ENCODE measurements at places on chromosomes 2 and 18.
A peak's percentile ranks its signal among the peaks of the same experiment; 100 is the strongest.

DNA sequence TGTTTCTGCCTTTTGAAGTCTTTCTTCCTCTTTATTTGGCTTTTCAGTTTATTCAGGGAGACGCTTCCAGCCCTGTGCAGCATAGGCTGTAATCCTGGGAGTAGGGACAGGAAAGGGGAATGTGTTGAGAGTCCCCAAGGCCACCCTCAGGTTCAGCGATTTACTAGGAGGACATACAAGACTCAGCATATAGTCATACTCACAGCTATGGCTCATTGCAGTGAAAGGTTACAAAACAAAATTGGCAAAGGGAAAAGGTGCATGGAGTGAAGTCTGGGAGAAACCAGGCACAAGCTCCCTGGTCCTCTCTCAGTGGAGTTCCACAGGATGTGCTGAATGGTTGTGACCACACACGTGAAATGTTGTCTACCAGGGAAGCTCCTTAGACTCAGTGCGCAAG is 49.6 kb upstream of the ZNF638 start:
- DNase-seq: no peak

GRCh38 chr2:54652540-54652939 is 70.9 kb upstream of the EML6 start:
- DNase-seq: no peak

DNA sequence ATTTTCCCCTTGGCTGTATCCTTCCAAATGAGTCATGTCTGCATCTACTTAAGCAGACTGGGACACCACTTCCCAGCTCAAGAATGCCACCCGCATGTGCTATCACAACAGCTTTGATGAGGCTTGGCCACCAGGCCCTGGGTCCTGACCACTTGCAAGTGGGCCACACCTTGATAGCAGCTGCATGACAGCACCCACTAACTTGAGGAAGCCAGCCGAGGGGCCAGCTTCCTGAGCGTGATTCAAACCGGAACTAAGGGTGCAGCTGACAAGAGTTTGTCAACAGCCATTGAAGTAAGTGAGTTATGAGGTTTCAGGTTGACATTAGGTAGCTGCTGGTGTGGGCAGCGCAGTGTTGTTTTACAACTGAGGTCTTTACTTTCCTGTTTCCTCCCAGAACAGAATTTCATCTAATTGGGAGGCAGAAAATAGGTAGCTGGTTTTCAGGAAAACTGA is 54.4 kb downstream of the EPHA4 start:
- DNase-seq: no peak

- no peak for DNase-seq
Measured at GRCh38 chr2:82254728-82255127, 1950.2 kb upstream of the LRRTM1 start.

- peak; percentile 47 for DNase-seq
Measured at GRCh38 chr18:23134780-23135549, at the start of gene CABLES1. TSS of gene CABLES1 (plus strand) at chr18:23135485. CDS start at chr18:23135763, 278 bp downstream.

- no peak for DNase-seq
Measured at GRCh38 chr2:211408483-211408891, 852.1 kb downstream of the CPS1 start.

DNA sequence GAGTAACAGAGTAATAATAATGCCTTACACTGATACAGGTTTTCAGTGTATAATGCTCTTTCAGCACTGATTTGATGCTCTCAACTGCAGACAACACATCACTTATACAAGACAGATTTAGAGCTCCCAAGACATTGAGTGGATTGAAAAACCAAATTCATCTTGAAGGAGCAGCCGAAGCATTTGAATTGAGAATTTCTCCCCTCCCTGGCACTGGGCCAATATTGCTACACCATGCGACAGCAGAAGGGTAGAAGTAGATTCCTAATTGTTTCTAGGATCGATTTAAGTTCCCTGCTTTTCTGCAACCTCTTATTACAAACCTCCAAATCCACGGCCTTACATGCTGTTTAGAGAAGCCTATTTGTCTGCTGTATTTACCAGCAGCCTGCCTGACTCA is 15.5 kb downstream of the CENPA start:
- DNase-seq: no peak

- DNase-seq: no peak
Measured at GRCh38 chr2:201248288-201248844, 12.0 kb upstream of the CASP8 start.

DNA sequence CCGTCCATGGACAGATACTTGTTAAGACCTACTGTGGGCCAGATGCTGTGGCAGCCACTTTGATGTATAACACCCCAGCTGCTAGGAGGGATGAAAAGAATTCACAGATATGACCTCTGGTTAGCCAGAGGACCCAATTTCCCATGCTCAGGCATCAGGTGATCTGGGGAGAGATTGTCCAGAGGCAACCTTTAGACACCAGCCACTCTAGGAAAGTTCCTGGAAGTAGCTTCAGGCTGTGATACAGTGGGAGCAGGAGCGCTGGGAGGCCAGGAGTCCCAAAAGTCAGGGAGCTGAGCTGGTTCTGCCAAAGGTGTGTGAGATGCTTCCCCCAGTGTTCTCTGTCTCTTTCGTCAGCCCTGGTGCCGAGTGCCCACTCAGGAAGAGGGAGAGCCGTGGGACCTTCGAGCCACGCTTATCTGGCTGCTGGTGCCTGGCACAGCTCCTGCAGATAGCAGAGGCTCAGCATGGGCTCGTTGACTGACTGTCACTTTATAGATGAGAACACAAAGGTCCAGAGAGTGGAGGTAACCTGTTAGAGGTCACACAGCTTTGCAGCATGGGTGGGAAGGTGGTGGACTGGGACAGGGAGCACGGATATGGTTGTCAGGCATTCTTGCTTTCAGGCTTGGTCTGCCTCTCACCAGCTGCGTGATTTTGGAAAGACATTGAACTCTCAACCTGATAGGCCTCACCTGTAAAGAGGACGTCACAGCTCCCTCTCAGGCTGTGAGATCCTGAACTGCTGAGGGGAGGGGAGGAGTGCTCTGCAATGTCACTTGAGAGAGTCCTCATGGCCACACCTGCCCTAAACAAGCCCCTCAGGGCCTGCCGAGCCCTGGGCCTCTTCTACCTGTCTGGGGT is 7.8 kb upstream of the RALB start:
- no peak for DNase-seq

- DNase-seq: no peak
Measured at GRCh38 chr2:120978359-120979050, 242.8 kb downstream of the GLI2 start.

GRCh38 chr2:145484448-145485097 is 964.7 kb upstream of the ZEB2 start:
- no peak for DNase-seq

DNA sequence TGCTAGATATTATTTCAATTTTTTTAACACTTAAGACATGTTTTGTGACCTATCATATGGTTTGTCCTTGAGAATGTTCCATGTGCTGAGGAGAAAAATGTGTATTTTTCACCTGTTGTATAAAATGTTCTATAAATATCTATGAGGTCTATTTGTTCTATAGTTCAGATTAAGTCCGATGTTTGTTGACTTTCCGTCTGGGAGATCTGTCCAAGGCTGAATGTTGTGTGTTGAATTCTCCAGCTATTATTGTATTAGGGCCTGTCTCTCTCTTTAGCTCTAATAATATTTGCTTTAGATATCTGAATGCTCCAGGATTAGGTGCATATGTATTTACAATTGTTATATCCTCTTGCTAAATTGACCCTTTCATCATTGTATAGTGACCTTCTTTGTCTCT is 144.1 kb downstream of the NYAP2 start:
- no peak for DNase-seq

DNA sequence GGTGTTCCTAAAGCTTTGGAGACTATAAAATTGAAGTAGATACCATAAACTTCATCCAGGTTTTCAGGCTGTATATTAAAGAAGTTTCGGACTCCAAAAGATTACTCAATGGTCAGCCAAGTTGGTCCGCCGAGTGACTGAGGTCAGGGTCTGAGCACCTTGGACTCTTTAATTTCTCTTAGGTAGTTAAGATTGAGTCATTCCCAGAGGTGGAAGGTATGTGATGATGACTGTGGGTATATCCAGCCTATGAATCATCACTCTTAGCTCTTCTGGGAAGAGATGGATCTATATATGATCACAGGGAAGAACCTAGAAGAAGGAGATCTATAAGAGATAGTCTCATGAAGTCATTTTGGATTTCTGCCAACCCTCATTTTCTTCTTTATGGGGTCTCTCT is 3.3 kb downstream of the ITGA6 start:
- no peak for DNase-seq

- DNase-seq: no peak
Measured at GRCh38 chr18:22594155-22594690, 176.5 kb upstream of the CTAGE1 start.

GRCh38 chr18:67331857-67332256 is 184.7 kb downstream of the DSEL start:
- DNase-seq: no peak

DNA sequence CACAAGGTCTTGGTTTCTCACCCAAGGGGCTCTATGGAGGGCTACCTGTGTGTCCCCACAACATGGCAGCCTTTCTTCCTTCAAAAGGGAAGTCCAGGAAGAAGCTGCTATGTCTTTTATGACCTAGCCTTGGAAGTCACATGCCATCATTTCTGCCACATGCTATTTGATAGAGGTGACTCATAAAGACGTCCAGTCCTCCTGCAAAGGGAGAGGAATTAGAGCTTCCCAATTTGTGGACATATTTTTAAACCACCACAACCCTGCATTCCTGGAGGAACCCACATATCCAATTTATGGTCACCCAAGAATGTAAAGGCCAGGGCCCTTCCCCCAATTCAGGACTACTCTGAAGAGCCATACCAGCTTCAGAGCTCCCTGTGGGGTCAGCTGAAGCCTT is 246.2 kb downstream of the CYP26B1 start:
- DNase-seq: no peak

DNA sequence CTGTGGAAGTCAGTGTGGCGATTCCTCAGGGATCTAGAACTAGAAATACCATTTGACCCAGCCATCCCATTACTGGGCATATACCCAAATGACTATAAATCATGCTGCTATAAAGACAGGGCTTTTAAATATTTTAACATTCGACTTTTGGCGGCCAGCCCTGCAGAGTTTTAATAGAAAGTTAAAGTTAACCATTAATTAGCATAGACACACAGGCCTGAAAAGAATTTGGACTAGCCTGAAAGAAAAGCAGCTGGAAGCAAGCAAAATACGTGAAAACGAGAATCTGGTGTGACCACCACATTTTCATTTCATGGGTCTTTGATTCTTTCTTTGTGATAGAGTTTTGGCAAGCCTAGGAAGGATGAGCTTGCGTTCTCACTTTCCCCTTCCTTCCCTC is 184.0 kb downstream of the SCG2 start:
- DNase-seq: no peak
